Myometrial cell (primary cell): ENCODE measurements at places on chromosomes 16 and 17. TPM values are rescaled to one million over a fixed set of nuclear protein-coding genes. Genes with fewer than 3 reads are reported as not detected.

The MT1M gene
- total RNA-seq, result 9.0 and 9.8 TPM in 2 replicates

The NXPH3 gene
- under 0.01 and 3.0 TPM in 2 replicates for total RNA-seq

The PRSS33 gene
- not detected in 2 replicates for total RNA-seq

The MLKL gene
- 13.0 and 13.6 TPM in 2 replicates for total RNA-seq

The HS3ST2 gene
- not detected in 2 replicates for total RNA-seq

The KRTAP4-3 gene
- not detected in 2 replicates for total RNA-seq

The MT1F gene
- total RNA-seq, result 6.2 TPM in 1 of 2 replicates, not detected in the other

The RRAD gene
- 10.6 and 14.4 TPM in 2 replicates for total RNA-seq

The MT4 gene
- total RNA-seq, result not detected in 2 replicates

The LRRC46 gene
- under 0.01 and 0.35 TPM in 2 replicates for total RNA-seq

The RASL10B gene
- total RNA-seq, result 4.6 TPM in 2 replicates

The CES5A gene
- total RNA-seq, result not detected in 2 replicates

The TNFRSF17 gene
- not detected in 2 replicates for total RNA-seq

The TAF15 gene
- 24.3 and 25.4 TPM in 2 replicates for total RNA-seq

The ZNF750 gene
- total RNA-seq, result not detected in 2 replicates
